ENCODE measurements at places on chromosomes 6 and 20.

- DNase-seq: no peak
These were observed 155.9 kb upstream of the INSM1 start for GRCh38 chr20:20211988-20212518.

DNA sequence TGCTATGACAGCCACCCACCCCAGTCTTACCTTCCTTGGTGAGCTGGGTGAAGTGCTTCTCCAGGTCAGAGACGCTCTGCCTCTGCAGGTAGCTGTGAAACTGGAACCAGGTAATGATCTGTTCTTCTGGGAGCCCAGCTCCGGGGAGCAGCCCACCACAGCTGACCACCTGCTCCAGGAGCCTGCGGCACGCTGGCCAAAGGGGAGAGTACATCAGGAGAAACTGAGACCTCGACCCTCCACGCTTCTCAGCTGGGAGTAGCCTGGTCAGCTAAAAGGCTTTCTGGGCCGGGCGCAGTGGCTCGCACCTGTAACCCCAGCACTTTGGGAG lies 82.8 kb downstream of the PTPN1 start:
- no peak for DNase-seq

DNA sequence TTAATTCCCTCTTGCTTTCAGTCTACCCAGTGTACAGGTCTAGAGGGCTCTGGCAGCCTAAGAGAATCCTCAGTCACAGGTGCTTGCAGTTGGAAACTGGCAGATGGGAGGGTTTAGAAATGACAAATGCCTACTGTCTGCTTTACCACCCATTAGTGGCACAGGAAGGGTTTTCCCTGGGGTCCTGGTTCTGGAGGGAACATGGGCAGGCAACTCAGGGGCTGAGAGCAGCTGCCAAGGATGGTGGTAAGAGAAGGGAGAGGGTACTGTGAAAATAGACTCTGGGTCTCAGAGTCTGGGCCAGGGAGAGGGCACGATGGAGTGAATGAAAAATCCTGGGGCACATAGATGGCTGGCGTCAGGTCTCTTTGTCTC lies 103.5 kb downstream of the TCP11 start:
- DNase-seq: no peak

GRCh38 chr20:16501301-16501700 lies 71.9 kb downstream of the KIF16B start:
- DNase-seq: no peak

DNA sequence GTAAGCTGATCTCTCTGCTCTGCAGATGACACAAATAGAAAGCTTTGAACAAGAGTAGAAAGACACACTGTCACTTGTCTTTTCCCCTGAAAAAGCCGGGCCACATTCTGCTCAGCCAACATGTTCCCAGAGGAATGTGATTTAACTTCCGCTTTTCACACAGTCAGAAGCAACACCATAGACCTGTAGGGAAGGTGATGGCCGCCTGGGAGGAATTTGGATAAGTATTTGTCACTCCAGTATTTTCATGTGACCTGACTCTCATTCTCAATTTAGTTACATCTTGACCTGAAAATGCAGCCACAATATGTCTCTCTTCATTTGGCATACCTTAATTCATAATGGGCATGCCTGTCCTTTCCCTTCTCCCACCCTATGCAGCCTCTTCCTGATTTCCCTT lies 2.0 kb upstream of the GRM1 start:
- no peak for DNase-seq

- no peak for DNase-seq
These were observed 47.4 kb downstream of the SRC start for GRCh38 chr20:37393196-37393862.

Data from stimulated activated CD8-positive, alpha-beta memory T cell treated with anti-CD3 and anti-CD28 coated beads, Interleukin-7, amount 100 ng/mL, for 4 hours (primary cell).